Omental fat pad (tissue), 4 donors: ENCODE measurements at places on chromosomes 6 and 20.

DNA sequence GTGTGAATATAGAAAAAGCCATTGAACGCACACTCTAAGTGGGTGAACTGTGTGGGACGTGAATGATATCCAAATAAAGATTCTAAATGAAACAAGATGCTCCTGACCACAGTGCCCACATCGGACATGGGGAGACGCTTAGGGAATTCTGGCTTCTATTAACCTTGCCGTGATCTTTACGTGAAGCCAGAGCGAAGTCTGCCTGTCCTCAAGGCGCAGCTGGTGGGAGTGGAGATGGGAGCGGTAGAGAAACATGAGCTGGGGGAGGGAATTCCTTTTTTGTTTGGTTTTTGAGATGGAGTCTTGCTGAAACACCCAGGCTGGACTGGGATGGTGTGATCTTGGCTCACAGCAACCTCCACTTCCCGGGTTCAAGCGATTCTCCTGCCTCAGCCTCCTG, 46.0 kb downstream of the VSTM2L start:
- no peak for DNase-seq

DNA sequence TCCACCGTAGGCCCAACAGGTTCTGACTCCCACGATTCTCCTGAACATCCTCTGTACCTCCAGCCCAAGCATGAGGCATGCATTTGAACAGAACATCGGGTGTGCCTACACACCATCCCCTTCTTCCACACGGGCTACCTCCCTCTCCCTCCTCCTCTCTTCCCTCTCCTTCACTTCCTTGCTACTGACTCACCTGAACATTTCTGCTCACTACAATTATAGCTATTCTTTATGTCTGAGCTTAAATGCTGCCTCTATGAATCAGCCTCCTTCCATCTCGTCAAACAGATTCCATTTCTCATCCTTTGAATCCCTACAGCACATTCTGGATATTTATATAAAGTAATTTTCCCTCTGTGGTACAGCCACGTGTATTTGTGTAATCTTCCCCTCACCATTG, 71.4 kb upstream of the MYLIP start:
- no peak for DNase-seq

DNA sequence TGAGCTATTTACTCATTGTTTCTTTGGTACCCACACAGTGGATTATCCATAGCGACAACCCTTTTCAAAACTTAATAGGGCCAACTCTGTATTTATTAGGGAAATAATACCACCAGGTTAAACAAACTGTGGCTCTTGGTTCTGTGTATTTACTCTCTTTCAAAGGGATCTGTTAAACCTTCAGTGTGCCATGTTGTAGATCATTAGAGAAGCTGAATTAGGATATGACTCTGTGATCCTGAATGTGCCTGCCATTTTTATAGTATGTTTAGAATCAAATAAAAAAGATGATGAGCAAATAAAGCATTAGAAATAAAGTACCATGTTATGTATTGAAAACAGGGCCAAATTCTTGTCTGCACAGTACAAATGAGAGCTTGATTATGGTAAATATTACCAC, 25.0 kb upstream of the SLC35D3 start:
- DNase-seq, result no peak

DNA sequence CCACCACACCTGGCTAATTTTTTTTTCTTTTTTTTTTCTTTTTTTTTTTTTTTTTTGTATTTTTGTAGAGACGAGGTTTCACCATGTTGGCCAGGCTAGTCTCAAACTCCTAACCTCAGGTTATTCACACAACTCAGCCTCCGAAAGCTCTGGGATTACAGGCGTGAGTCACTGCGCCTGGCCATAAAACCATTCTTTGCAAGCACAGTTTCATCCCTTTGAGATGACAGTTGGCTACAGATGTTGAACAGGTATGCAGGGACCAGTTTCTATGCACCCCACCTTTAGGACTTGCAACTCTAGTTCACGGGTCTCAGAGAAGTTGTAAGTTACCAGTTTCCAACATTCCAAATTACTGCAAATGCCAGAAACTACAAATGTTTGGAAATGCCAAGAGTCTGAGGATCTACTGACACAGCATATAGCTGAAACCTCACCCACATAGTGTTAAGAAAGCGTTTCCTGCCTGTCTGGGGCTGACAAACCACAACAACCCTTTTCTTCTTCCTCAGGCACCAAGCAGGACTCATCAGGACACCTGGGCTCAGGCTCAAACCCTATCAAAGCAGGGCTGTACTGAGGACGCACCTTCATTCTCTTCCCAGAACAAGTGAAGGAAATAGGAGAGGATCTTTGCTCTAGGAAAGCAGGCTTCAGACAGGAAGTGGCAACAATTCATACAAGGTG, 22.9 kb downstream of the ARHGAP18 start:
- no peak for DNase-seq

GRCh38 chr20:33232486-33233072, 3.2 kb upstream of the BPIFA1 start:
- DNase-seq, result no peak

GRCh38 chr6:35717449-35718374, 19.1 kb upstream of the ARMC12 start:
- DNase-seq, result no peak
